Stimulated activated CD8-positive, alpha-beta memory T cell treated with anti-CD3 and anti-CD28 coated beads, Interleukin-2, amount 100 ng/mL, for 1 hour (primary cell): ENCODE measurements at places on chromosomes 5 and 9.

DNA sequence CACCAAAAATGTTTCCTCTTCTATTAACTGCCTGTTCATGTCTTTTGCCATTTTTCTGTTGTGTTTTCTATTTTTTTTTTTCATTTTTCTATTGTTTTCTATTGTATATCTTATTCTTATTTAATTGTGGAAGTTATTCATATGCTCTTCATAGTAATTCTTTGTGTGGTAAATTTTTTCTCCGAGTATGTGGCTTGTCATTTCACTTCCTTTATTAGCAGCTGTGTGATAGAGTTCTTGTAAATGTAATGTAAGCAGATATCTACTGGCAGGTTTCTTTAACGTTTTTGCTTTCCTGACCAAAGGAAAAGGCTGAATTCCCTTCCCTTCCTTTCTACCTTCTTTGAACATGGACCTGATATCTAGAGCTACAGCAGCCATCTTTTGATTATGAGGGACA lies 5.8 kb upstream of the PLPP1 start:
- DNase-seq: no peak

GRCh38 chr5:59092758-59093157 lies 509.9 kb downstream of the RAB3C start:
- no peak for DNase-seq

GRCh38 chr9:136571531-136571930 lies 25.7 kb upstream of the NOTCH1 start:
- no peak for DNase-seq

- no peak for DNase-seq
These were observed 597.3 kb upstream of the TYRP1 start for GRCh38 chr9:12095931-12096330.

GRCh38 chr9:90966480-90967144 lies 165.0 kb downstream of the SYK start:
- DNase-seq: no peak

- no peak for DNase-seq
These were observed 96.1 kb downstream of the C9orf152 start for GRCh38 chr9:110111868-110112267.

- DNase-seq: no peak
These were observed 81.2 kb downstream of the ALDH1A1 start for GRCh38 chr9:72871685-72872084.

DNA sequence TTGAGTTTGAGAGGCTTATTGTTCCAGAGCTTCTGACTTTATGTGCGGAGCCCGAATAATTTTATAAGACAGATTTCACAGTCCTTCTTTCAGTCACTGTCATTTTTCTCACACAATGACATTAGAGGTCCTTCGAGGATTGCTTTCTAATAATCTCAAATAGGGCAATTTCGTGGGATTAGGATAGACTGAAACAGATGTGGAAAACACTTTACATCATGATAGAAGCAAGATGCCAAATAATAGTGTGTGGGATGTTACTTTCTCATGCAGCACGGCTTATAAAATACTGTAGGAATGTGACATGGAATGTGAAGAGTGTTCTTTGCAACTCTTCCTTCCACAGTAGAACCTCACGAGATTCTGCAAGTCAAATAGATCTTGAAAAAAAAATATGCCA lies 451.3 kb downstream of the SEMA5A start:
- no peak for DNase-seq

- DNase-seq: no peak
These were observed 2.1 kb downstream of the ITGA1 start for GRCh38 chr5:52789851-52790250.

- no peak for DNase-seq
These were observed 259.4 kb upstream of the KLF9 start for GRCh38 chr9:70673844-70674243.

GRCh38 chr9:33868440-33868973 lies 51.5 kb downstream of the UBE2R2 start:
- no peak for DNase-seq

- DNase-seq: no peak
These were observed 48.3 kb downstream of the STRBP start for GRCh38 chr9:123220127-123220526.

DNA sequence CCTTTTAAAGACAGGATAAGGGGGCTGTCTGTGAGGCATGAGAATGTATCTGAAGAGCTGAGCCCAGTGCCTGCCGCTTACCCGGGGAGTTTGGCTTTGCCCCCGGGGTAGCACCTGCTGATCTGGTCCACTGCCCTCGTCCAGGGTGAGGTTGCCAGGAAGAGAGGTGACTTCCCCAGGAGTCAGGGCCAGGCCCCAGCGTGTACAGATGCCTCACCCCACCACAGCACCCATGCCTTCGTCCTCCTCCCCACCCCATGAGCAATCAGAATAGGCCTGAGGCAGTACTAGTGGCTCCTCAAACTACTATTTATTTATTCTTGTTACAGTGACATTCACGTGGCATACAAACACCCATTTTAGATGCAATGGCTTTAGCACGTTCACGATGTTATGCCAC lies 15.7 kb upstream of the AIF1L start:
- DNase-seq: no peak

GRCh38 chr5:68027519-68027918 lies 188.0 kb upstream of the PIK3R1 start:
- no peak for DNase-seq

DNA sequence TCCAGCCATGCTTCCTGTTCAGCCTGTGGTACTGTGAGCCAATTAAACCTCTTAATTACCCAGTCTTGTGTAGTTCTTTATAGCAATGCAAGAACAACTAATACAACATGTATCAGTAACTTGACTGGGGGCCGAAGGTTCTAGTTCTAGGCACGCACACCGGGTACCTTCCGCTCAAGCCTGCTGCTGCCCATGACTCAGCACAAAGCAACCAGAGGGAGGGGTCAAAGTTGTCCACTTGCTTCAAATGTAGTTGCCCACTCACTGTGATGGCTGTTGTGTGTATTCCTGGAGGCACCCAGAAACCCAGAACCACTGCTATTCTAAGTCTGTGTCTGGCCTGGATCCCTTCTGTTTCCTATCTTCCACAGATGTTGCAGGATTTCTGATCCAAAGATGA lies 222.6 kb downstream of the FRMD3 start:
- DNase-seq: no peak

- no peak for DNase-seq
These were observed 1021.7 kb downstream of the NR2F1-AS1 start for GRCh38 chr5:92559331-92559730.

DNA sequence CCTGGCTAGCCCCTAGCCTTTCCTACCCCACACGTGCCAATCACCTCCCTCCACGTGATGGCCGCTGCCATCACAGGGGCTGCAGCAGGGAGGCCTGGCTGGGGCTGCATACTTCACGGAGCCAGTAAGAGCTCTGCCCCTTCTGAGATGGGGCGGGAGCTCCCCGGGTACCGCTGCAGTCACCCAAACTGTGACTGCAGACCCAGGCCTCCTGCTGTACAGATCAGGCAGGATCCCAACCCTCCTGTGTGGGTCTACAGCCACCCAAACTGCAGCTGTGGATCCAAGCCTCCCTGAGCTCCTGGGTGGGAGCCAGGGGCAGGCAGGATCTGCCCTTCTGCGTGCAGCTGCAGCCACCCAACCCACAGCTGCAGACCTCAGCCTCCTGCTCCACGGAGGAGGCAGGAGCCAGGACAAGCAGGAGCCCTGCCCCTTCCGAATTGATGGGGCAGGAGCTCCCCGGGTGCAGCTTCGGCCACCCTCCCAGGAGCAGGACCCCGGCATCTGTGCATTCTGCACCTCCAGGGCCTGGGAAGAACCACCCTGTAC lies 3.2 kb upstream of the BTNL9 start:
- DNase-seq: no peak

- no peak for DNase-seq
These were observed 762 bp downstream of the SNCAIP start for GRCh38 chr5:122312591-122313406.

DNA sequence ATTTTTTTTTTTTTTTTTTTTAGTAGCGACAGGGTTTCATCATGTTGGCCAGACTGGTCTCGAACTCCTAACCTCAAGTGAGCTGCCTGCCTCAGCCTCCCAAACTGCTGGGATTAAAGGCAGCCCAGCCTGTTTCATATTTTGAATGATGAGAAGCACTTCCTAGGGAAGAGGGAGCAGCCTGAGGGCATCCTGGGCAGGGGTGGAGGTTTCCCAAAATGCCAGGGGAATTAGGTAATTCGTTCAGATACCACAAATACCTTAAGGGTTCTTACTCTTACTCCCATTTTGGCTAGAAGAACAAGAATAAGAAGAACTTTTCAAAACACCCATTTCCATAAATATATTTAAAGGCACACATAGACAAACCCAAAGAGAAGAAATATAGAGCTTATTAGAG lies 29.5 kb upstream of the RAPGEF1 start:
- no peak for DNase-seq

DNA sequence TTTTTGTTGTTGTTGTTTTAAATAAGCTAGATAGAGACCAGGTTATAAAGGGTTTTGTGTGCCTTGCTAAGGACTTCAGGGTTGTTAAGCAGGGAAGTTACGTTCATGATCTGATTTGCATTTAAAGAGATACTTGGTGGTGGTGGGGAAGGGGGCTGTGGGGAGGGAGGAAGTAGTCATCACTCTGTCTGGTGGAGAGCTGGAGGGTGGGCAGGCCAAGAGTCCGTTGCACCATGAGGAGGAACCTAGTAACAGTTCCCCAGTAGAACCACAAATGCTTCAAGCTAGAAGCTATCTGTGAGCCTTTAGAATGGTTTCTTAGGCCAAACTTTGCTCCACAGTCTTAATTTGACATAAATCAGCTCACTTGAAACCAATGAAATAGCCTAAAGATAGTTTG lies 18.7 kb upstream of the ROPN1L start:
- DNase-seq: no peak

- no peak for DNase-seq
These were observed 31.2 kb upstream of the CEP120 start for GRCh38 chr5:123454259-123454911.

GRCh38 chr5:55994495-55994997 lies at the start of gene IL6ST:
TSS of gene IL6ST (minus strand) at chr5:55994963. CDS start at chr5:55976278, 18,685 bp downstream.
- no peak for DNase-seq

DNA sequence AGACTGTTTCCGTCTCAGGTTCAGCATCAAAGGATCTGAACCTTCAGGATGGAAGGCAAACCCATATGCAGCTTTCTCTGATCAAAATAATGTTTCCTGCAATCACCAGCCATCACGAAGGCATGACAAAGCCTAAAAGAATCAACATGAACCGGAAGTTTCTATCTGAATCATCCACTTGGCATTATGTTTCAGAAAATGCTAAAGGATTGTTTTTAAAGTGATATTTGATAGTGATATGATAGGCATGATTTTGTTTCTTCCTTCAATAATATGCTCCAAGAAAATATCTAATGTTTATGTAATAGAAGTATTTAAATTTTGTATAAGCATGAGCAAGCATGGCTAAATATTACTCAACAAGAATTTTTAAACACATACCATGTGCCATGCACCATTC lies 219.6 kb downstream of the PLK2 start:
- no peak for DNase-seq

- DNase-seq: no peak
These were observed 341.8 kb upstream of the KIF2A start for GRCh38 chr5:61964201-61964600.

DNA sequence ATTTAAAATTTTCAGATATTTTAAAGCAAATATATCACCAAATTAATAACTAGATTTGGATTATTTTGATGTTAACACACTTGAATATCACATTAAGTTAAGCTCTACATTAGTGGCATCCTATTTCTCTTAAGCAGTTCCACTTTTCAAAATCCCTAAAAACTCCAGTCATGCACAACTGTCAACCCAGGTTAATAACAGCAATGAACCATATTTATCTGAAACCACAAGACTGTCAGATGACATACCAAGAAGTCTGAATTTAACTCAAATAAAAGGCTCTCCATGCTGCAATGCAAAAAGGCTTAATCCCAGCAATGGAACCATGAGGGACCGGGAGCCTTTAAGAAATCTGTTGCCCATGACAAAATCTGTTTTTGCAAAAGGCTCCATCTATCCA lies 27.5 kb downstream of the FNIP1 start:
- no peak for DNase-seq

DNA sequence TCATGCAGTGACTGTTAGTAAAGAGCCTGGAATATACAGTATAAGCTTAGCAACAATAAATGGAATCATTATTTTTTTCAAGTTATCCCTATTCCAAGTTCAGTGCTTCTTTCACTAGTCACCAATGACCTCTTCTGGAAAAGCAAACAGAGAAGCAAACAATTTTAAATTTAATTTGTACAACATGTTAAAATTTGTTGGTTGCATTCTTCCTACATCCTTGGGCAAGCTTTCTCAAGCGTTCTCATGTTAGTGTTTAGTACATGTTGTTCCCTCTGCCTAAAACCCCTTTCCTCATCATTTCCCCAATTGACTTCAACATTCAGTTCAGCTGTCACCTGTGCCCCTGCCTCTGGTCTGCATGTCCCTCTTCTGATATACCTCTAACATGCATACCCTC lies 123.4 kb downstream of the SEC61B start:
- DNase-seq: no peak

- DNase-seq: no peak
These were observed 49.9 kb upstream of the SSBP2 start for GRCh38 chr5:81800797-81801196.

DNA sequence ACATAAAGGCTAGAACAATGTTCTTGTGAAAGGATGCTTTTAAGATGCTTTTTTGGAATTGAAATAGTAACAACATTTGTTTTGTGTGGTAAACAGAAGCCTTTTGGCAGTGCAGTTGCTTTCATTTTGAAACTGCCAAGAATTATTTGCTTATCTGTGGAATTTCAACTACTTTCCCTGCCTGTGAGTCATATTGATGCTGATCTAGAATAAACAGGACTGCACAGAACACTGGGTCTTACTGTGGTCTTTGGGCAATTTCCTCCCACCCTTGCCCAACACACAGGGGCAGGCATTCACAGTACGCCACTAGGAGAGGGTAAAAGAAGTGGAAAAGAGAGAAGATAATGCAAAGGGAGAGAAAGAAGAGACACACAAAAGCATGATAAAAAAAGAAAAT lies 483.7 kb downstream of the ELAVL2 start:
- no peak for DNase-seq

GRCh38 chr9:95813923-95814322 lies 61.6 kb upstream of the ERCC6L2 start:
- no peak for DNase-seq

DNA sequence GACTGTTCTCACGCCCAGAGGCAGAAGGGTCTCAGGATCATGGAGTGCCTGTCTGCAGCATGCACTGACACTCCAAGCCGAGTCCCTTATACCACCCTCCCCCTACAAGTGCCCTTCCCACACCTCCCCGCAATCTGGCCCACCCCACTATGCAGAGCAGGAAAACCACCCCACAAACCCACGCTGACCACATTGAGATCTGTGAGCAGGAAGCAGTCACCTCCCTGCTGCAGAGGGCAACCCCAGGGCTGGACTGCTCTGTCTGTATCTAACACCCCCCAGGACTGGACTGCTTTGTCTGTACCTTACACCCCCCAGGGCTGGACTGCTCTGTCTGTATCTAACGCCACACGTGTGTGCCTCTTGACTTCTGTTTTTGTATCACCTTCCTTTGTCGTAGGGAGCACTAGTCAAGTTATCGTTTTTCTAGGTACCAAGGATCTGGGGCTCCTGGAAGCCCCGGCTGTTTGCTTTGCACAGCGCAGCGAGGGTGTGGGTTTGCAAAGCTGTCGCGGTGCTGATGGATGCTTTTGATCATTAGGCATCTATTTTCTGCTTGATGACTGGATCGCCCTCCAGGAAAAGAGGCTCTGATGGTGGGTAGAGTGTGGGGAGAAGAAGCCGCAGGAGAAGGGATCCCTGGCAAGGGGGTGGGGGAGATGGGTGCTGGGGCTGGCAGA lies 21.5 kb downstream of the OLFM1 start:
- no peak for DNase-seq

- DNase-seq: no peak
These were observed 165.5 kb upstream of the CD180 start for GRCh38 chr5:67361932-67362729.

GRCh38 chr5:988322-988721 lies 20.3 kb upstream of the NKD2 start:
- no peak for DNase-seq
